ENCODE measurements at places on chromosomes 4 and X. TPM values are rescaled to one million over a fixed set of nuclear protein-coding genes. Genes with fewer than 3 reads are reported as not detected.
A peak's percentile ranks its signal among the peaks of the same experiment; 100 is the strongest.

The TMPRSS11E gene
- 0.41 TPM for total RNA-seq

- DNase-seq = no peak
Observed at GRCh38 chrX:56788717-56789122, 59.7 kb downstream of the NBDY start.

DNA sequence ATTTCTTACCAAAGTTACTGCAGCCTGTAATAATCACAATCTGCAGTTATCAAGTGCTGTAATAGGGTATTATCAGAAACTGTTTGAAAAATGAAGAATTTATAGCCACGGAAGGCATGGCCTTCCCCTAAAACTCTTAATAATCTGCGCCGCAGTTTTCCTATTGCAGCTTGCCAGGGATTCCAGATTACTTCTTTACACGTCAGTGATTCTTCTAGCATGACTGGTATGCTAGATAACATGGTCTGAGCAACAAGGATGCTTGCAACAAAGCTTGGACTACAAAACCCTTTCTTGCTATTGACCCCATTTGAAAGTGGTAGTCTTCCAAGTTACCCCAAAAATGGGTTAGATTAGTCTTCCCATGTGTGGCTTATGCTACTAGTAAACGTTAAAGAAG, 47.2 kb upstream of the GK2 start:
- no peak for DNase-seq

DNA sequence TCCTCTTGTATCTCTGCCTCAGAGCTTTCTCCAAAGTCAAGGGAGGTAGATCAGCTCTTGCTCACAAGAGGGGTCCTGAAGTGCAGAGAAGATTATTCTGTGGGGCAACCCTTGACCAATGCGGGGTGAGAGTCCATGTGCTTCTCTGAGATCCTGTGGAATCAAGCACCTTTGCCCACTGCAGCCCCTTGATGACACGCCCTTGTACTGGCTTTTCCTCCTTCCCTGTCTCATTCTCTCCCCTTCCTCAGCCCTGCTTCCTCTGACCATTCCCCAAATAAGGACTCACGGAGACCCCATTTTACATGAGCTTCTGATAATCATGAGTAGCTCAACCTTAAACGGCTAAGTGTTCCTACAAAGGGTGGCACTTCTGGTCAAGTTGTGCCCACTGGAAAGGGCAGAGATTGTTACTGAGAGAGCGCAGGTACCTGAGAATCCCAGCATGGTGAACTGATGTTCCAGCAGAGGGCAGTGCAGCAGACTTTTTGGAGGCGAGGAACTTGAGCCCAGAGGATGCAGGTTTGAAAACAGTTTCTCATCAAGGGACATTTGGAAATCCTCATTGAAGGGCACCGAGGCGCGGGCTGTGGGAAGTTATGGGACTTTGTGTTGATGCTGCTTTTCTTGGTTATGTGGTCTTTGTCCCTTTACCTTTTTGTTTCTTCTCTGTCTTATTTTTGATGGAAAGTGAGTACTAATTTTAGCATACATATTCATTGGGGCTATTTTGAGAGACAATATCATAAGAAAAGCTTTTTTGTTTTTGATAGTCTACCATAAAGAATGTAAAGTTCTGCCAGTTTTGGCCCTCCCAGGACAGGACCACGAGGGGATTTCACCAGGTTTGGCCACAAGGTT, 201.3 kb downstream of the RBM46 start:
- DNase-seq = peak; percentile 16

DNA sequence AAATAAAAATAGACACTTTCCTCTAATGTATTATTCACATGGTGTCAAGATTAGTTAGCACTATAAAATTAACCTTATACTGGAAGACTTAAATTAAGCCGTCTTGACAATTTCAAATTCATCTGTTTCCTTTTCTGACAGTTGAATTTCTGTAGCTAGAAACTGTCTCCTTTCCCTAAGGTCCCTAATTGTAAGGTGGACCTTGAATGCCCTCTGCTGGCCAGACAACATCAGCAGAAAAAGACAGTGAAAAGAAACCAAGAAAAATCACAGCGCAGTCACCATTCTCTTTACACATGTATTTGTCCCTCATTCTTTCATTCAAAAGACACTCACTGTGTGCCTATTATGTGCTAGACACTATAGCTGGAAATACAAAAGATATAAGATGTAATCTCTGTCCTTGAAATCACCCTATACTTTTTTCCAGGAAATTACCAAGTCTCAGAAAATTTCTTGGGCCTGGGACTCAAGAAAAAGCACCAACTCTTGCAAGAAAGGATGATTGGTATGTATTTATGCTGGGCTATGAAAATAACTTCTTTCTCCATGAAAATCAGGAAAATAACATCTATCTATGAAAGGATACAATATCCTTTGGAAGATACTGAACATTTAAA, 32.7 kb upstream of the AMBN start:
- peak; percentile 12 for DNase-seq

DNA sequence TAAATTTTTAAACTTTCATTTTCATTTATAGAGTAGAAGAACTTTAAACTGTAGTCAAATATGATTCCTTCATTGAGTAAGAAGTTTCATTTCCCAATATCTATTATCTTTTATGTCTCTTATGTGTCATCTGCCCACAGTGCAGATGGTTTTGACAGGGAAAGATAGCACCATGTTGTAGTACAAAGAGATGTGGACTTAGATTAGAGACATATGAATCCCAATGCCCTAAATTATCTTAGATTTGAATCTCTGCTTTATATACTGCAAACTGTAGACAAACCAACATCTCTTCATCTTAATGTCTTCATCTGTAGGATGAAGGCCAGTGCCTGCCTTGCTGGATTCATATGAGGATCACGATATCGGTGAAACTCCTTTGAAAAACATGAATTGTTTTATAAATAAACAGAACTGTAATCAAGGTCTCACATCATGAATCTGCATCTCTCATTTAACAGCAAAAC, 217.5 kb downstream of the BANK1 start:
- no peak for DNase-seq

DNA sequence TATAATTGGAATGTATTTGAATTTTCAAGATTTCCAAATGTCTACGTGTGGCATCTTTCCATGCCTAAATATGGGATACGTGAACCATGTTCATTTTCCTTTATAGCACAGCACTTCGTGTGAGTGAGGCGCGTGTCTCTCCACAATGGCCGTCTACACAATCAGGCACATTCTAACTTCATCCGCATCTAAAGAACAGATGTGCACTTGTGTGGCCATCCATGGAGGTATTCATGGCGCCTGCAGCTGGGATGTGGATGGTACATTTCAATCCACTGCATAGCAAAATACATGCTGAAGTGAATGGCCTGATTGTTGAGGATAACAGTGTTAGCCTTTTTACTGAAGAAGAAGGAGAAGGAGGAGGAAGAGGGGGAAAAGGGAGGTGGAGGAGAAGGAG, 34.5 kb upstream of the TRIM2 start:
- DNase-seq = no peak

DNA sequence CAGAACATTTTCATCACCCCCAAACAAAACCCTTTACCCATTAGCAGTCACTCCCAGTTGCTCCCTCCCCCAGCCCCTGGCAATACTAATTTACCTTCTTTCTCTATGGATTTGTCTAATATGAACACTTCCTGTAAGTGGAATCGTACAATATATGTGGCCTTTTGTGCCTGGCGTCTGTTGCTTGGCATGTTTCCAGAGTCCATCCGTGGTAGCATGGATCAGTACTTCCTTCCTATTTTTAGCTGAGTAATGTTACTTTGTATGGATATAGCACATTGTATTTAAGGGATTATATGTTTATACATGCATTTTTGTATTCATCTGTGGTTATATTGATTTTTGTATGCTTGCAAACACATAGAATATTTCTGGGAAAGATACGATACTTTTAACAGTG, 48.2 kb downstream of the PPEF1 start:
- DNase-seq = no peak

Data from astrocyte (in vitro differentiated cells and primary cell).